ENCODE measurements at places on chromosomes 16 and 17. TPM values are rescaled to one million over a fixed set of nuclear protein-coding genes. Genes with fewer than 3 reads are reported as not detected.

- peak; percentile 56 for DNase-seq
These were observed 23.4 kb downstream of the WWOX start for GRCh38 chr16:78122774-78123315.

GRCh38 chr16:84360170-84360569 lies 8.2 kb upstream of the ATP2C2 start:
- DNase-seq, result no peak

GRCh38 chr17:59845595-59846393 lies 46.9 kb downstream of the TUBD1 start:
- DNase-seq, result no peak

DNA sequence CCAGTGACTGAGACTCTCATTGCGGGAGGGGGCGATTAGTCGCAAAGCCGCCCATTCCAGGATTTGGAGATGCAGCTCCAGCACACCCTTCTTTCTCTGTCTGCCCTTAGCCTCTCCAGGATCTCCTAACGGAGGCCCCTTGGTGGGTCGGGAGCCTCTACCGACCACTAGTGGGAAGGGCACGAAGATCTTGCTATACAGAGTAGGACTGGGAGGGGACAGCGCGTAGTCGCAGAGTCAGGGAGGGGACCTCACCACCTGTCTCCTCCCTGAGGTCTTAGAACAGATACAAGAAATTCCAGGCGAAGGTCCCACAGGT lies 588 bp upstream of the SMTNL2 start:
- no peak for DNase-seq

GRCh38 chr16:79380995-79381602 lies 219.4 kb downstream of the MAF start:
- DNase-seq, result no peak

Gene CMTM1
- polyA plus RNA-seq, result 4.8 TPM

GRCh38 chr17:4309897-4310296 lies 46.1 kb upstream of the ANKFY1 start:
- no peak for DNase-seq
